ENCODE measurements at places on chromosomes 2 and 18.

DNA sequence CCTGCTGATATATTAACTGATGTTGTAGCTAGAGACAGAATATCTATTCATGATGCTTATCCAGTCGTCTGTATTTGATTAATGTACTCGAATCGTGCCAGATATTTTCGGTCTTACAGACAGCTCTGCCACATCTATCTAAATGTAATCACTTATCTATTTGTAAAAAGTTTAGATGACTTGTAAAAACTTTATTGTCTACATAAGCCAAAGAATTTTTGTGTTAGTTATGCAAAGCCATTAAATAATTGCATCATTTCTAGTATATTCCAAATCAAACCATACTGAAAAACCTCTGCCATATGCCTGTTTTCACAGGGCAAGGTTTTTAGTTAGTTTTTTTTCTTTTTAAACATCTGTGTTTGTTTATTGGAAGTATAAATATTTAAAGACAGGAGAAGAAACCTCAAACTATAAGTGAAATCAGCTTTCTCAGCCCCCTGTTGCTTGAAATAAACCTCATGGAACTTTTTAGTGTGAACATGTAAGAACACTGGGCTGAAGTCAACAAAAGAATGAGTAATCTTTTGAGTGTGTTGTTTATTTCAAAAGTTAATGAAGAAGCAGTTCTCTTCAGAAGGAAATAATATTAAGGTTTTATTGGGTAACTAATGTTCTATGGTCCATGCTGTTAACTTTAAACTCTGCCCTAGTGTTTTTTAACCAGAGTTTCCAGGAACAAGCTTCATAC is 657.6 kb upstream of the SYT4 start:
- DNase-seq, result peak; percentile 87

DNA sequence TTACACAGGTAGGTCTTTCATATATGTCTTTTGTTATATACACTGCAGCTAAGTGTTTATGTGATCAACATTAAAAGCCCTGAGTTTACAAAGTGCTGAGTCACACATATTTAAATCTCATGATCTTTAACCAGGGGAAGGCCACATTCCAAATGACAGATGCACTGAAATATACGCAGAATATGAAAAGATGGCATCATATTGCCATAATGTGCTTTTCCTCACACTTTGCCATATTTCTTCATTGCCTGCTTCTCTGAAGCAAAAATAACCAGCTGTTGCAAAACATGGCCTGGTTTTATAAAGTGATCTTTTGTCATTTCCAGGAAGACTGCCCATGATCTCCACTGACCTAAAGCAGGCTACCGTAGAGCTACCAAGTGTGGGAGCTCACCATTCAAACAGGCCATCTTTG is 93.5 kb upstream of the MAPRE2 start:
- DNase-seq, result no peak

- no peak for DNase-seq
Observed at GRCh38 chr18:62409821-62410220, 84.7 kb downstream of the TNFRSF11A start.

GRCh38 chr2:6168485-6168884 is 476.3 kb downstream of the SOX11 start:
- DNase-seq, result no peak

DNA sequence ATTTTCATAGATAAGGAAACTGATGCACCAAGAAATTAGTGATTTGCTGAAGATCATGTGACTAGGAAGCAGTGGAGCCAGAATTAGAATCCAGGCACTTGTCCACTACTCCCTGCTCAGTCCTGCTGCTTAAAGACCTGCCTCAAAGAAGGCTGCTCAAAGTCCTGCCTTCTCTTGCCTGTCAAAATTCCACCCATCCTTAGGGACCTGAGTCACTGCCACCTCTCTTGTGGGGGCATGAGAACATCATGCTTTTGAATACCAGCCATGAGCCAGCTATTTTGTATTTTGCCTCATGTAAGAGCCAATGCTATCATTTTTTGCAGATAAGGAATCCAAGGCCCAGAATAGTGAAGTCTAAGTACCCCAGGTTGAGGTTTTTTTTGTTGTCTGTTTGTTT is 47.1 kb downstream of the DDX1 start:
- peak; percentile 18 for DNase-seq

- DNase-seq, result no peak
Observed at GRCh38 chr2:27701676-27702075, 38.0 kb downstream of the SLC4A1AP start.

DNA sequence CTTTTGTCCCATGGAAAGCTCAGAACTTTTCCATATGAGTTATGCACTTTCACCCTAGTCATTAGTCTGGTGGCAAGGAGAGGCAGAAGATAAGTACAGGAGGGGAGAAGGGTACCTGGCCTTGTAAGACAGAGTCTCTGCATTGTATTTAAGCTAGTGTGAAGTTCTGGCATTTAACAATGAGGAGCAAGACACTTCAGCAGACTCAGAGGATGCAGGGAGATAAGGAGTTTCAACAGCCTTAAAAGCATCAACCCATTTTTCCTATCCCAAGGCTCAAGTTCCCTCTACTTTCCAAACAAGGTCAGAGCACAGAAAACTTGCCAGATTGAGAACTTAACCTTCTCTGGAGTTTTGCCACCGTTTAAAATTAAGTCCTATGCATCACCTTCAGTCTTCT is 348.2 kb upstream of the VRK2 start:
- DNase-seq, result no peak

- DNase-seq, result no peak
Observed at GRCh38 chr2:59690849-59691248, 862.6 kb downstream of the BCL11A start.

- no peak for DNase-seq
Observed at GRCh38 chr2:225008935-225009334, 33.3 kb downstream of the DOCK10 start.

- DNase-seq, result no peak
Observed at GRCh38 chr18:26619350-26619749, 71.0 kb upstream of the KCTD1 start.

DNA sequence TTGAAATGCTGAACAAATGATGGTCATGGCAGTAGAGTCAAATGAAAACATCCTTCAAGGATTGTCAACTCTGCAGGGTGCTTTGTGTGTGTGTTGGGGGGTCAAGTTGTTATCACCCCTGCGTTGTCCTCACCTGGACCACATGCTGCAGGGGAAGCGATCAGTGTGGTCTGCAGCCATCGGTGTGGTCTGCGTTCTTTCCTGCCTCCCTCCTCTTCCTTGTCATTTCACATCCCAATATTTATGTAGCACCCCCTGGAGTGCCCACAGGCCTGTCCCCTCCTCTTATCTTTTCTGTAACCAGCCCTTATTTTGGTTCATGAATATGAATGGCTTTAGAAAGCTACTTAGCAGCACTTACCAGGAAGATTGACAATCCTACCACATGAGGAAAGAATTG is 38.9 kb downstream of the UGP2 start:
- DNase-seq, result no peak

DNA sequence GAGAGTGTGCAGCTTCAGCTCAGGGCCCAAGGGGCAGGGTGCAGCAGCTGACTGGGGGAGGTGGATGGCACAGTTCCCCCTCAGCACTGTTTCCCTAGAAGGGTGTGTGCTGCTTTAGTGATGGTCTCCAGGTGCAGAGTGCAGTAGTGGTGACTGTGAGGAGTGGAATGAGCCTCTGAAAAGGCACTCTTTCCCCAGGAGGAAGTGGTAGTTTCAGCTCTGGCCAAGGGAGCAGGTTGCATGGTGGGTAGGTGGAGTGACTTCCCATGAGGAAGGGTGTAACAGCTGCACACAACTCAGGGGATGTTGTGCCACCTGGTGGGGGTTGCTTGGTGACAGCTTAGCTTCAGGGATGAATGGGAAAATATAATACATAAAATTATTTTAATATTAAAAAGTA is 251.5 kb upstream of the NXPH2 start:
- no peak for DNase-seq

- no peak for DNase-seq
Observed at GRCh38 chr2:195532628-195533271, 124.3 kb upstream of the SLC39A10 start.

DNA sequence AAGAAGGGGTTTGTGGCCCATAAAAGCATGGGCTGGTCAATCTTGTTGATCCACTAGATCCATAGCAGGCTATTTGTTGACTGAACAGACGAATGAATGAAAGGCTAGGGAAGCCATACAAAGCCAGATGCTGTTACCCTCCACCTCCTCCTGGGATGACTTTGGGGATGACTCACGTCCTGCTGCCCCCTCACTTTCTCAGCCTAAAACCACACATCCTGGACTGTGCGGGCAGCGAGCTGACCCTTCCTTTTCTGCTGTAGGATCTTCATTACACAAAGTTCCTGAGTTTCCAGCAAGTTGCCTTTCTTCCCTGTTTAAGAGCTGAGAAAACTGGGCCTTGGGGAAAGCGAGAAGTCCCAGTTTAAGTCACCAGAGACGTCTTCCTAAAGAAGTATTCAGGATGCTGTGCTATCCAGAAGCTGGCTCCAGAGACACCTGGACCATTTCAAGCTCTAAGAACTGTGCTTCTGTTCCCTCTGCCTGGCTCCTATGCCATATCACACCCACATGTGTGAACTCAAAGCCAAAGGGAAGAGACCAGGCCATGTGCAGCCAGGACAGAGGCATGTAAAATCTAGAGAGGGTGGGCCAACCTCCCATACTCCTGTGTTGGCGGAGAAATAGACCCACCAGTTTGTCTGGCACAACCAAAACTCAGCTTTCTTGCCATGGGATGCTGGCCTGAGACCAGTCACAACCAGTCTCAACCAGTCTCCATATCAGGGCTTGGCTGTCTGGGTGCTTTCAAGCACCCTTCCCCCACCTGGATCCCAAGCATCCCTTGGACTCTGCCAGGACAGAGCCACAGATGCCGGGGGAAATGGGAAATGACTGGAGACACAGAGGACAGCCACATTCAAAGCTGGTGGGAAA is 4.7 kb upstream of the SLC20A1 start:
- peak; percentile 52 for DNase-seq

DNA sequence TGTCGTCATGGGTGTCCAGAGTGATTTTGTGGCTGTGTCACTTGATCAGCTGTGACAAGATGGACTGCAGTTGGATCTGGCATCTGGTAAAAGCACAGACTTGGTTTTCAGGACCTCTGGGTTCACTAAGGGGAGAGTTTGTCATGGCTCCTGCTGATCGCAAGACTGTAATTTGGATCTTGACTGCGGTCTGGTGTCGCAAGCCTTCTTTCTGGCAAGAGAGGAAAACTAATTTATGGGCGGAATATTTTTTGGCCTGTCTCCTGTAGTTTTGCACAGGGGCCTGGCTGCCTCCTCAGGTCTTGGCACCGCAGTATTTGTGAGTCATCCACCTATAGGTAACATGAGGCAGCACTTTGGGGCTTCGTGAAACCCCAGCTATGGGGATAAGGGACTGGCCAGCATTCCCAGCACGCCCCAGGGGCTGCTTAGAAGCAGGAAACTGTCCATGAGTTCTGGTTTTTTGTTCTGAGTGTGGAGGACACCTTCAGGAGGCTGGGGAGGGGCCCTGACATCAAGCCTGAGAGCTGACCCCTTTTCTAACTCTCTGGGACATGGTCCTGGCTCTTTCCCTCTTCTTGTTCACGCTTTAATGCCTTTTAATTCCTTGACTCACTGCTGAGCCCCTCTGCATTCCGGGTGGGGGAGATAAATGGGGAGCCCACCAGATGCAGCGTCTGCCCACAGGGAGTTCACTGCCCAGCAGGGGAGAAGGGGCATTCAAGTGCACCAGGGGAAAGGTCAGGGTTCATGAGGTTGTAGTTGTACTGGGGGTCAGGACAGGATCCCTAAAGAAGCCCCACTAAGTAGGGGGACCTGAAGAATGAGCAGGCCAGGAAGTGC is 12.2 kb downstream of the SH3BP4 start:
- no peak for DNase-seq

DNA sequence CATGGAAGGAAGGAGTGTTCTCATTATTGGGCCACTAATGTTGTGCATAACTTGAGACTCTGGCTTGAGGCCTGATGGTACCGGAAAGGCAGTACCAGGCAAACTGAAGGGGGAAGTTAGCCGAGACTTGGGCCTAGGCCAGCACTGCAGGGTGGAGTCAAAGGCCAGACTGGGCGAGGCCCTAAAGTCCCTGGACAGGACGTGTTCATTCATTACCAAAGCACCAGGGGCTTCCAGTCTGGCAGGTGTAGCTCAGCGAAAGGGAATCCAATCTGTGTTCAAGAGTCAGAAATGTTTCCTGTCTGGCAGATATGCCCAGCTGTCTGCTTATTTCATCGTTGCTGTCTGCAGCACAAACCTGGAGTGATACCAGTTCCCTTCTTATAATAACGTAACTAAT is 4.7 kb upstream of the ITSN2 start:
- no peak for DNase-seq

- DNase-seq, result no peak
Observed at GRCh38 chr2:71602115-71602495, 148.7 kb downstream of the DYSF start.
